Inflammatory macrophage (primary cell): ENCODE measurements at places on chromosomes 5 and 9.

GRCh38 chr5:132812781-132813598 is at the start of gene SOWAHA:
TSS of gene SOWAHA (plus strand) at chr5:132813302. CDS start at chr5:132813622, 320 bp downstream.
- DNase-seq, result no peak

DNA sequence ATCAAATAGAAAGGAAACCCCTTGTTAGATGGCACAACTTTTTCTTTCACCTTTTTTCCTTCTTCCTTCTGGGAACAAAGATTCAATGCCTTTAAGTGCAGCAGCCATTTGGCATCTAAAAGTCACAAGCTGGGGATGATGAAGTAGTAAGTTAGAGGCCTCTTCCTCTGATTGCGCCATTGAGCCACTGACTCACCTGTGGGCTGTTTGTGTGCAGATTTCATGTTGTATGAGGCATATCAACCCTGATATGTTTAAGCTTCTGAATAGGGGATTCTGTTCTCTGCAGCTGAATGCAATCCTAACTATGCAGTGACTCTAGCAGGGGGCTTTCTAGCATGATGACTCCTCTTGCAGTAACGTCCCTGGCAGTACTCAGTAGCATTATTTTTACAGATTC is 599.9 kb downstream of the CSNK1G3 start:
- DNase-seq, result no peak

DNA sequence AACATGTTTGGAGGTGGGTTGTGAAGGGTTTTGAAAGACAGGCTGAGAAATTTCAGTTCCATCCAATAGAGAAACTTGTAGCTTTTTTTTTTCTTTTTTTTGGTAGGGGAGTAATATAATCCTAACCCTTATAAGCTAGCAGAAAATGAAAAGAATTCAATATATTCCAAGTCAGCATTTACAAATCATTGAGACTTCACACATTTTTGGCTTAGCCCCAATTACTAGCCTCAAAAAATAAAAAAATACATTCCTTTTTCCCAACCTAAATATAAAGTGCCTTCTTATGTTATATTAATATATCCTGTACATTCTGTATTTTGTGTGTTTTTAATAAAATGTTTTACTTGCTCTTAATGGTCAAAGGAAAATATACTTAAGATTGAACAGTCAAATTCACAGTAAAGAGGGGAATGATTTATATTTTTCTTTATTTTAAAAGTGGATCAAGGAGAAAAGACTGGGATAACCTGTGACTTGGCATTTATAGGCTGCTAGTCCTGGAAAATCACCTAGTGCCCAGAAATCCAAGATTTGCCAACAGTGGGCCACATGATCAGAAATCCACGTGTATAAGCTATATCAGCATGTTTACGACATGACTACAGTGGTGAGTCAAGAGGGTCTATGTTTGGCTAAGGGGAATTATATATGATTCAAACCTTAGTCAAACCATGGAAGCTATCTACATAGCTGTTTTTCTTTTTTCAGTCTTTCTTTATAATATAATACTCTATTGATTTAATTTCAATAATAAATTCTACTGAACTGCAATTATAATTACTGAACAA is 14.5 kb downstream of the HACD4 start:
- DNase-seq, result no peak

DNA sequence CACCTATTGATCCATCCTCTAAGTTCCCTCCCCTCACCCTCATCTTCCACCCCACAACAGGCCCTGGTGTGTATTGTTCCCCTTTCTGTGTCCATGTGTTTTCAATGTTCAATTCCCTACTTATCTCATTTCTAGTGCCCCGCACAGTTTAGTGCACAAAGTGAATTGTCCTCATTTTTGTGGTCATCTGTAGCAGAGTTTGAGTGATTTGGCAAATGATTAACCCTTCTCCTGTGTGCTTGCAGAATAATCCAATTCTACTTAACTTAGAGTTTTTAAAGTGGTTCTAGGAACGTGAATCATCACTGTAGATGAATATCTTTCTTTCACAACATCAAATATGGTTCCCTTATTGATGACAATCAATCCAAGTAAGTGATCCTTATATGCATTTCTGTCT is 6.3 kb upstream of the HAPLN1 start:
- no peak for DNase-seq

DNA sequence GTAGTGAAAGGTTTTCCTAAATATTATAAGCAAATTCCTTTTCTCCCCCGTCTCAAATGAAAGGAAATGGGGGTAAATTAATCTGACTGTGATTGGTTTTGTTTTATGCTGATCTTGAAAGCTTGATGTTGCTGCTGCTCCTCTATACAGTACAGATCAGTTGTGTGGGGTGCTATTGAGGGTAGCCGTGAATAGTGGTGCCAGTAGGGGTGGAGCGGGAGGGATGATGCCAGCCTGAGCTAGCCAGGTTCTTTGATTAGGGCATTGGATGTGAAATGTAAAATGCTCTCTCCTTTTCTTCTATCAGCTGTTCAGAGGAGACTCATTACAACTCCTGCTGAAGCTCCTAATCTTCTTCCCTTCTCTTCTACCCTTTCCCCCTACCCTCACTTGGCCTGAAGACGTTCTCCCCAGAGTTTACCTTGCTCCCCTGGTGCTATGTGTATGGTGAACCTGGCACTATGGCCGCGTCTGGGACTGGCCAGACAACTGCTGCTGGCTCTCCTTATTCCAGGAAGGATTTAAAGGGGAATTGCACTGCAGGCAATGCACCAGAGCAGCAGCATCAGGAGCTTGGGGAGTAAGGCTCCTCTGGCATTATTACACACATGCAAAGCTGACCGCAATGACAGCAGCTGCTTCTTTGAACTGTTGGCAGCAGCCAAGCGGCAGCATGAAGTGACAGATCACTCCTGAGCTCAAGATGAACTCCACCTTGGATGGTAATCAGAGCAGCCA is 566 bp downstream of the GPR21 start:
- no peak for DNase-seq

DNA sequence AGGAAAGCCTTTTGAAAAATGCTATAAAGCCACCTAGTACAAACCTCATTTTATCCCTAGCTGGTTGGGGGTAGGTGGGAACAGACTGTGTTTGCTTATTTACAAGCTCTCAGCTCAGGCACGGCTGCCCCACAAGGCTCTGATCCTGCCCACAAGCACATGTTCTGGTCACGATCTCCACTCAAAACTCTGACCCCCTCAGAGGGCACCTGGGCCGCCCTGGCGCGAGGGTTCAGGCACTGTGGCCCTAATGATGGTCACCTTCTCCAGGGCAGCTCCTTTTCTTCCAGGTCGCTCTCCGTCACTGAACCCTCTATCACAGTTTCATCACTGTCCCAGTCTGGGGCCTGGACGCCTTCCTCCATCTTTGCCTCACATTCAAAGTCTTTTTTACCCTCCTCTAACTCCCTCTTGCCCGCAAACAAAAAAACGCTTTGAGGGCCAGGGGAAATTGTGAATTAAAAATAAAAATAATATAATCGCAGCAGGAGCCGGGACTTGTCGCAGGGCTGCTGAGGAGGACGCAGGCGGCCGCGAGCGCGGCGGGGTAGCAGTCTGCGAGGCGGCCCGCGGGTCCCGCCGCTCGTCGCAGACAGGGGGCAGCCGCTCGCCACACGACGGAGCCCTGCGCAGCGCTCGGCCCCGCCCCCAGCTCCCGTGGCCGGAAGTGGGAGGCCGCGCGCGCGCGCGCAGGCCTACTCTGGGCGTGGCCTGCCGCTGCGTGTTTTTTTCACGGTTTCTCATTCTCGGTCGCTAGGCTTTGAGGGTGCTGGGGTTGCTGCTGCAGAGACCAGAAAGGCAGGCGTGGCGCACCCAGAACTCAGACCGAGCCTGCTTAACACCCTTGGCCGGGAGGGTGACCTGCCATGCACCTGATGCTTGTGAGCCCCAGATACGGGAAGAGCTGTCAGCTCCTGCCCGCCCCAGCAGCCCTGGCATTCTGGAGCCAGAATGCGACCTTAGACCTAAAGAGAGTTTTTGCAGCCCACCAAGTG is at the start of gene ANKRD31:
ANKRD31 (minus strand) TSS at position 557 of the 995 bp plus-strand sequence; CDS start at position 365, 192 bp downstream.
- DNase-seq, result peak; percentile 92

DNA sequence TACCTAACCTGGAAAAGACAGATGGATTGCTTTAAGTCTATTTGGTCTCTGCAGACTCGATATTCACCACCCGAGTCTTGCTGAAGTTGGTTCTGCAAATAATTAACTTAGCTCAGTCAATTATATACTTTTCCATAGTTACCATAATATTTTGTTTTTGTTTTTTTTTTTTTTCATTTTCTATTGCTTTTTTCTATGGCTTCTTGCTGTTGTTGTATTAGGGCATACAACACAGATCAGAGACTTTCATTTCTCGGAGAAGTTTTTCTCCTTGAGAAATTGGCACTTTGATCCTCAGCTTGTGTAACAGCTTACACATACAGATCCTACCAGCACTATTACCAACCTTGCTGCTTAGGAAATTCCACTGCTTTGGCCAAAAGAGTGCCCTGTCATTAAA is 88.0 kb downstream of the GPR21 start:
- no peak for DNase-seq
